ENCODE measurements at places on chromosomes 12 and 14.

GRCh38 chr12:112756918-112757317 is 34.6 kb upstream of the RPH3A start:
- DNase-seq: no peak

- DNase-seq: no peak
Observed at GRCh38 chr12:116628989-116629388, 69.8 kb downstream of the MAP1LC3B2 start.

DNA sequence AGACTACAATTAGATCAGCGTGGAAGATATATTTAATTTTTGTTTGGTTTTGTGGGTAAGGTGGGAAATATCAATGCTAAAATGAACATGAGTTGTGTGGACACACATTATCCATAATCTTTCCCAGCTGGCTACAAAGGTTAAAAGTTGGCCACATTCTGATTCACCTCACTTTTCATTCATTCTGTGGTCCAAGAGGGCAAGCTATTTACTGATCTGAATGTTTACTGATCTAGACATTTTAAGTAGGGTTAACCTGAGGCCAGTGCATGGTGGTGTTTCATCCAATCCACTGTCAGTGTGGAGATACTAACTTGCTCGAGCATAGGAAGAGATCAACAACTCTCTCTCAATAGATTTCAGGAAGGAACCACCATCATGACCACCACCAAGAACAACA is 71.6 kb downstream of the DCAF5 start:
- DNase-seq: no peak

DNA sequence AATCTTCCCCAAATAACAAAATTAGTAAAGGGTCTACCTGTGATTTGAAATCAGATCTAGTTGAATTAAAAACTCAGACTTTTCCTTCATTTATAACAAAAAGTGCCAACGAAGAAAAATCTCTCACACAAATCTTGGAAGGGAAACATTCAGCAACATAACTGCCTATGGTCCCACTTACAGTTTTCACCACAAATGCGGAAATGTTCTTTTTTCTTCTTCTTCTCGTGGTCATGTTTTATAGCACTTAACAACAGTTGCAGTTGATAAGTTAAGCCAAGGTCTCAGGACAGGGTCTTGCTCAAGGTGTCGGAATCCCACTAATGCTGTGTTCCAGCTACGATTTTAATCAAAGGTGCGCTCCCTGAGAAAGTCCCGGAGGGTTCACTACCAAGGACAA is 10.1 kb downstream of the RNASE6 start:
- DNase-seq: no peak

DNA sequence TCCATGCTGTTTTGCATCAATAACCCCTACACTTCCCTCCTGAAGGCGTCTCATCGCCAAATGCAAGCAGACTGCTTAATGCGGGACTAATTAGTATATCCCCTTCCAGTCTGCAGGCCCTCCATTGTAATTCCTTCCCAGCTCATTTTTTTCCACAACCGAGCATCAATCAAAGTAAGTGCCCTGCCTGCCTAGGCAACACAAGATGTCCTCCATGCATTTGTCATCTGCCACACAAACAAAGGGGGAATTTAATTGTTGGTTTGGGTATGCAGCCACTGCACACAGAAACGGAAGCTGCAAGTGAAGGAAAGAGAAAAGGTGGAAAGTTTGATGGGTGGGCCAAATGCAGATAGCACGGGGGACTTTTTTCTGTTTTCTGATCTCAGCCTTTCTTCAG is 168.0 kb downstream of the EGLN3 start:
- DNase-seq: no peak

All from stimulated activated CD8-positive, alpha-beta memory T cell treated with anti-CD3 and anti-CD28 coated beads, Interleukin-15, amount 100 ng/mL, for 48 hours (primary cell).